ENCODE measurements at places on chromosomes 7 and 10.

- no peak for DNase-seq
These were observed 348.0 kb downstream of the TYW1 start for GRCh38 chr7:67344481-67345193.

- no peak for DNase-seq
These were observed 107.2 kb upstream of the EEPD1 start for GRCh38 chr7:36045830-36046341.

DNA sequence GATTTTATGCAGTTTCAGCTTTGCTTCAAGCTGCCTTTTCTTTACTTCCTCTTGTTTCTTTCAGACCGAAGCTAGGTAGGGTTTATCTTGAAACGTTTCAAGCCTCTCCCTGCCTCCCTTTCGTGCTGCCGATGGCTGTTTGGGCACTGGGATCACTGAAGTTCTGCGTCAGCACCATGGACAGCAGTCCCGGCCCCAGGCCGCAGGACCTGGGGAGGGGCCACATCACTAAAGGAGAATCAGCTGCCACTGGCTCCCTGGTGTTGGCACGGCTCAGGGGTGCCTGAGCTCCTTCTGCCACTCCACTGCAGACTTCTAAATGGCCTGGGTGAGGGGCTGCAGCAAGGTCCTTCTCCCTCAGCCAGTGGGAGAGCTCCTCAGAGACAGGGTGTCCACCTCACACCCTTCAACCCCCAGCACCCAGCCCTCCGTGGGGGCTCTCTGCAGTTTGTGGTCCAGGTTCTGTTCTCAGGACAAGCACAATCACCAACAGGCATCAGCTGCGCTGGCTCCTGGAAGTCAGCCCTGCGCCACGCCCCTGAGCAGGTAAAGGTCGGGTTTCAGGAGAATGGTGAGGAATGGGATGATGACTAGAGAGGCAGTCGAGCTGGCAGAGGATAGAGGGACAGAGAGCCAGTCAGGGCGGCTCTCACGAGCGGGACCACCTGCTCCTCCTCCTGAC, 387.2 kb downstream of the TCERG1L start:
- no peak for DNase-seq

GRCh38 chr10:77431209-77431611, 206.4 kb downstream of the KCNMA1 start:
- DNase-seq, result no peak

GRCh38 chr7:2325162-2325561, 10.9 kb upstream of the SNX8 start:
- DNase-seq, result no peak

GRCh38 chr10:58266003-58266825, 1.5 kb downstream of the IPMK start:
- DNase-seq, result peak; percentile 40

DNA sequence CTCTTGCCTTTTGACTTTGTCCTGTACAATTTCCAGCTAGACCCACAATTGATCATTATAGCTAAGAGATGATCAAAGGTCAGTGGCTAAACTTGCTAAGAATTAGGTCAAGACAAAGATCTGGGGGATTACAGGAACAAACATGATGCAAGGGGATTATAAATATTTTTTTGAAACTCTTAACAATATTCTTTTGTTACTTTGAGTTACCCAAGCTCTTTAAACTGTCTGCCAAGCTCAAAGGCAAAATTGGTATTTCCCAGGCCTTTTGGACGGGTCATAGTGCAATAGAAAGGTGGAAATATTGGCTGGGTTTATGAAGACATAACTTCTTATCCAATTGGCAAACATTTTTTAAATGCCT, 23.4 kb downstream of the TBXAS1 start:
- DNase-seq, result no peak

- DNase-seq, result no peak
These were observed 40.6 kb upstream of the VKORC1L1 start for GRCh38 chr7:65832281-65832680.
